Right cardiac atrium (tissue), 5 donors: ENCODE measurements at places on chromosomes 2 and 18. TPM values are rescaled to one million over a fixed set of nuclear protein-coding genes. Genes with fewer than 3 reads are reported as not detected.

The LBH gene
- total RNA-seq = 31.3 TPM

The DNMT3A gene
- 20.0 TPM for total RNA-seq

The FANCL gene
- total RNA-seq = 16.8 TPM

The RFTN2 gene
- 3.0 TPM for total RNA-seq

The RTP5 gene
- total RNA-seq = not detected

The PCARE gene
- total RNA-seq = 5.3 TPM

The DCC gene
- total RNA-seq = 0.17 TPM

The NR4A2 gene
- 8.1 TPM for total RNA-seq

The AGFG1 gene
- 50.5 TPM for total RNA-seq
